SK-N-DZ (cell line): ENCODE measurements at places on chromosomes 16 and 17.

DNA sequence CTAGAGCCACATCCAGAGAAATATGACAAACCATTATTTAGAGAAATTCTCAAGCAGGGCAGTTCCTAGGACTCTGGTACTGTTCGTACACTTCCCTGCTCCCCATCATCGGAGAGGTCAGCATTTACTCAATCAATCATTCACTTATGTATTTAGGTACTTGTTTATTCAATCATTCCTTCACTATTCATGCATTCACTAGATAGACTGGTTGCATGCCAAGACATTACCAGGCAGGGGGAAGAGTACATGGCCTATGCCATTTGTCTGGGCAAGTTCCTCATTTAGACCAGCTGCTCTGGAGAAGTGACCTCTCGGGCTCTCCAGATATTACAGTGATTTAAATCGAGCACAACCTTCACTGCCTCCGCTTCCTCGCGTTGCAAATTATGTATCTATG, 603.4 kb downstream of the KCNJ2 start:
- no peak for DNase-seq

GRCh38 chr16:88727871-88728270, 21.6 kb downstream of the CTU2 start:
- DNase-seq = peak; percentile 96

- DNase-seq = peak; percentile 70
These were observed 15.3 kb upstream of the NPTX1 start for GRCh38 chr17:80491478-80492342.

DNA sequence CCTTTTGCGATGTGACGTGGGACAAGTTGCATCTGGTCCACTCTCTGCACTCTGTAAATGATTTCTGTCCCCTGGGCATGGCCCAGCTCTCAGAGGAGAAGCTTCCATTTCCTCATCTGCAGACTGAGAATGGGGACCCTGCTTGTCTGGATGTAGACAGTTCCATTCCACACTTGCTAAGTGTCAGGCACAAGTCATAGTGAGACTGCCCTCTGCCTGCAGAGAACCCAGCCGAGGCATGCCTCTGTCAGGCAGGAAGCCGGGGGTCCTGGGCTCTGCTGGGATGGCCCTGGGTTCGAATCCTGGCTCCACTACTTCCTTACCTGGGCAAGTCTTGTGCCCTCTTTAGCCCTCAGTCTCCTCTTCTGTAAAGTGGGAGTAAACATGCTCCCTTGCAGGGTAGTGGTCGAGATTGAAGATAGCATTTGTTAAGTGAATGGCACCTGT, 4.1 kb downstream of the MAP2K3 start:
- no peak for DNase-seq
